Fibroblast of skin of right biceps (primary cell): ENCODE measurements at places on chromosomes 1 and 21.

DNA sequence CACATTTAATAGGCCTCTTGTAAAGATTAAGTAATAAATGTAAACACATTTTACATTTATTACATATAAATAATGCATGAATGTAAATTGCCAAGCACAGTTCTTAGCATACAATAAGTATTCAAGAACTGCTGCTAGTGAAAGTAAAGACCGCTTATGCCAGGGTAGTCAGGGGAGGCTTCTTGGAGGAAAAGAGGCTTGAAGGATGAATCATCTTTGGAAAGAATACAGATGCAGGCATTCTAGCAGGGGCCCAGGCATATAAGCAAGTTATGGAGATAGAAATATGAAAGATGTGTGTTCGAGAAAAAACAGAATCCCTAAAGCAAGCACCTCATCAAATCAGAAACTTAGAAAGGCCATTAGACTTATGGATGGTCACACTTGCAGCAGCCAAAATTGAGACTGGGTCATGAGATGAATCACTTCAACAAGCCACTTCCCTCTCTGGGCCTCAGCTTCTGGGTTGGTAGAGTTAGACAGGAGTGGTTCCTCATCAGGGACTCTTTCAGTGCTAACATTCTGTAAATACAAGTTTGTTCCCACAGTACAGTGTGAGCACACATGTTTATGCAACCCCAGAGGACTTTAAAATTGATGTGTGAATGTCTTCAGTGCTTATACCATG is 79.8 kb upstream of the ROR1 start:
- DNase-seq, result peak; percentile 23

DNA sequence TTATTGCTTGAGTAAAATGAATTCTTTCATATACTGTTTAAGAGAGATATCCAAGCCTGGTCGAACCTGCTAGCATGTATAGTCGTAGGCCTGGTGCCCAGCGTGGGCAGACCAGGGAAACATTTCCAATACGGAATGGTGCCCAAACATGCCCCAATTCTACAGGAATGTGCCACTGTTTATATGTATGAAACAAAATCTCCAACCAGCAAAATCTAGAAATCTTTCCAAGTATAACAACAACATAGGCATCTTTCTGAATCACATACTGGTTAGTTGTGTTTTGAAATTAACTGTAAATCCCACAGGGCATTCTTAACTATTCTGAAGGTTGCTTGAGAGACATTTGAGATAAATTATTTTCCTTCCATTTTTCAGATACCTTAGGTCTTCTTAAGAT is 17.0 kb upstream of the ABCD3 start:
- no peak for DNase-seq

DNA sequence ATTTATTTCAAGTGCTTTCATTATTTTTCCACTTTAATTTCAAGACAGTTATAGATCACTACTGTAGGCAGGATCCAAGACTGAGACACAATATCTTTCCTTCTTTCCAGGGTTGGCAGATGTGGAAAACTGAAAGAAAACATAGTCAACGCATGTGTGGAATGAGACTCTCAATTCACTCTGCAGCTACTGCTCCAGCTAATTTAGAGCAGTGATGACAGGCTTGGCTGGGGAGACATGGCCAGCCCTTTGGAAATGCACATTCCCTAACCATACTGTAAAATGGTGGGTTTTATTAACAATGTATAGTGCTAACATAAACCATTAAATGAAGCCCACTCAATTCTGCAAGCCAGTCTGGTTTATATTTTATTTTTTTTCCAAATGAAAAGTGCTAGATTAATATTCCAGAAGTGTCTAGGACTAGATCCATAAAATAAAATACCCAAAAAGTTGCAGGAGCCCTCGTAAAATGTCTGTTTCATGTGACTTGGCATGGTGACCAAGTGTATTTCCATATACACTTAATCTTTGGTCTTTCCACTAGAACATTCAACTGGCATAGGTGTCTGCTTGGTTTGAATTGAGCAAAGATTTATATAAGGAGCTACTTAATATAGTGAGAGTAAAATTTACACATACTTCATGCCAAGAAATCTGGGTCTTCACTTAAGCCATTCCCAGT is 32.9 kb downstream of the COL11A1 start:
- no peak for DNase-seq

DNA sequence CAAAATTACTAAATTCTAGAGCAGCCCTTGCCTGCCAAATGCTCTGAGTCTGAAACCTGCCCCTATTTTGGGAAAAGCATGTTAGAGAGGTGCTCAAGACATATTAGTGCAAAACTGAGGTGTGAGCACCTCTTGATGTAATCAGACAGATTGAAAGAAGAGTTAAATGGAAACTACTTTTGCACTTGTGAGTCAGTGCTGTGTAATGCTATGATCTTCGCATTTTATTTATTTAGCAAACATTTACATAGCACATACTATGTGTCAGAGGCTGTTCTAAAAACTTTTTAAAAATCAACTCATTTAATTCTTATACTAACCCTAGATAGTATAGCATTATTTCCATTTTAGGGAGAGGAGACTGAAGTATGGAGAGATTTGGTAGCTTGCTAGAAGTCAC is 138.1 kb downstream of the ELAVL4 start:
- no peak for DNase-seq

DNA sequence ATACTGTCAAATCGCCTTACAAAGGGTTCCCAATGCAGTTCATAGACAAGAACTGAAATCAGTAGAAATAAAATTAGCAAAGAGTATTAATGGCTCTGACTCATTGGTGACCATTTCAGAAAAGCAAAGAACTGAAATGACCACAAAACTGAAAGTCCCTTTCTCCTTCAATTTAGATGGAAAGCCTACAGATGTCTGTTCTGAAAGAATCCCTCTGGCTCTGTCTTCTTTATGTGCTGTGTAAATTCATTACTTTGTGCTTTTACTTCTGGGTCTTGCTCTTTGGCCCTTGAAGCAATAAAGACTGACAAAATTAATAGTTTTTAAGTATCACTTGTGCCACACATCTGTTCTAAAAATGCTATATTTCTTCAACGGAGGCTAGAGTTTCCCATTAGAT is 62.7 kb upstream of the GPR89A start:
- DNase-seq, result no peak

GRCh38 chr1:205335692-205336091 is 14.1 kb upstream of the NUAK2 start:
- DNase-seq, result peak; percentile 64

DNA sequence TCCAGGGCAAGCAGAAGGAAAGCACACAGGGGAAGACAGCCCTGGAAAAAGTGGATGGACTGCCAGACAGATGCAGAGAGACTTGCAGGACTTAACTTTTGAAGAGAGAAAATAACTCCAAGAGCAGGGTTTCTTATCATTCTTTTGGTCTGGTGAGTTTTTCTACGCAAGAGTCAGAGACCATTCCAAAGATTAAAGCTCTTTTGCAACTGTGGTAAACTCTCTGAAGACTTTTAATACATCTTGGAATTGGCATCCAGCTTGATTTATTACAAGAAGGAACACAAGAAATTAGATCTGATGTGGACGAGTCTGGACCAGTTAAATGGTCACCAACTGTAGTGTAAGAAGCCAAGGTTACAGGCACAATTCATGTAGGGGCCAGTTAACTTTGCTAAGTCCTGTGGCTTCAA is 153.4 kb downstream of the SIPA1L2 start:
- DNase-seq, result peak; percentile 26

- DNase-seq, result no peak
Measured at GRCh38 chr1:206506405-206507283, 687 bp upstream of the RASSF5 start.
